ENCODE measurements at places on chromosomes 6 and 20.
A peak's percentile ranks its signal among the peaks of the same experiment; 100 is the strongest.

DNA sequence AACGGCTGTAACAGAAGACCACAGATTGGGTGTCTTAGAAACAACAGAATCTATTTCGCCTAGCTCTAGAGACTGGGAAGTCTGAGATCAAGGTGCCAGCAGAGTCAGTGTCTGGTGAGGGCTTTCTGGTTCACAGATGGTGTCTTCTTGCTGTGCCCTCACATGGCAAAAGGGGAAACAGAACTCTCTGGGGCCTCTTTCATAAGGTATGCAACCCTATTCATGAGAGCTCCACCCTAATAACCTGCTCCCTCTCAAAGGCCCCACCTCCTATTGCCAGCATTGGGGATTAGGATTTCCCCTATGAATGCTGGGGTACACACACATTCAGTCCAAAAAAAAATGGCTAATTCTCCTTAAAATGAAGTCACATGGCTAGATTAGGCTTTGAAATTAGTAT, 10.0 kb downstream of the TXNDC5 start:
- DNase-seq = no peak

DNA sequence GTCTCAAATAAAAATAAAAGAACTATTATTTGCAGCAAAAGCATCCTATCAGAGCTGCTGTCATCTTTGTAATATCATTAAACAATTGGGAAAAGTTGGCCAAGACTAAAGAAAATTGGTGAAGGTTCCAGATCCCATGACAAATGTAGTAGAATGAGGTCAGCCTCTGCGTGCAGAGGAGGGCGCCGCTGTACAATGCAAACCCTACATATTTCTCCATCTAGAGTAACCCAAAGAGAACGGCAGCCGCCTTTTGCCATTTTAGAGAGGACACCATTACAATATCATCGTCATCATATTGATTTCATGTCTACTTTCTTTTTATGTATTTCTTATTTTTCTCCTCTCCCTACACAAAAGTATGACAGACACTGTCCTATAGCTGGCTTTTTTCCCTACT, 59.5 kb downstream of the ZMYND8 start:
- no peak for DNase-seq

DNA sequence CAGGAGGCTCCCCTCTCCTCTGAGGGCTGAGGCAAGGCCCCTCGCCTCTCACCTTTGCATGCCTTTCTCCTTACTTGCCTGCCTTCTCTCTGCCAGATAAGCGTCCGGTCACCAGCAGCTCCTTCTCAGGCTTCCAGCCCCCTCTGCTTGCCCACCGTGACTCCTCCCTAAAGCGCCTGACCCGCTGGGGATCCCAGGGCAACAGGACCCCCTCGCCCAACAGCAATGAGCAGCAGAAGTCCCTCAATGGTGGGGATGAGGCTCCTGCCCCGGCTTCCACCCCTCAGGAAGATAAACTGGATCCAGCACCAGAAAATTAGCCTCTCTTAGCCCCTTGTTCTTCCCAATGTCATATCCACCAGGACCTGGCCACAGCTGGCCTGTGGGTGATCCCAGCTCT, 21.3 kb upstream of the PPARD start:
- DNase-seq = no peak

DNA sequence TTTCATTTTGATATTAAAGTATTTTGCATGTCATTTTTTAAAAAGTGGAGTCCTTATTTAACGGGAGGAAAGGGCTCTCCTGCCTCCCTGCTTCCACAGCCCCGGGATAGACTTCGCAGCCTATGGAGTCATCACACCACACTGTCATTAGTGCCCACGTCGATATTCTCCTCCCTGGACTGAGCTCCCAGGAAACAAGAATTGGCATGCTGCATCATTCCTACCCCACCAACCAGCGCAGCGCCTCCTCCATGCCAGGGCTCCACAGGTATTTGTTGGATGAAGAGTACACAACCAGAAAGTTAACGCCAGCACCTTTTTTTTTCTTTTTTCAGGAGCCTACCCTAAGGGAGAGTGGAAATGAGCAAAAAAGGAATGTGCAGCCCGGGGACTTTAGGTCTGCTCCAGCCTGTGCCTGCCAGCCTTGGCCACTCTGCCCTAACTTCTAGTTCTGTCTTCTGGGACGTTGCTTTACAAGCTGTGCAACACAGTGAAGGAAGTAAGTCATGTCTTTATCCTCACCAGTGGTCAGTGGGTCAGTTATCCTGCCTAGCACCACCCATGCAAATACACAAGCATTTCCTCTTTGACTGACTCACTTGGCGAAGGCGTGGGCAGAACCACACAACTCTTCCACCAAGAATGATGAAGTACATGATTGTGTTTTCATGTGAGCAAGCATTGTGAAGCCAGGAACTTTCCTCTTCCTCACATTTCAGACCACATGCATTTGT, 180.7 kb upstream of the UST start:
- DNase-seq = no peak

GRCh38 chr6:34813028-34813713, 21.3 kb downstream of the BLTP3A start:
- DNase-seq = no peak

DNA sequence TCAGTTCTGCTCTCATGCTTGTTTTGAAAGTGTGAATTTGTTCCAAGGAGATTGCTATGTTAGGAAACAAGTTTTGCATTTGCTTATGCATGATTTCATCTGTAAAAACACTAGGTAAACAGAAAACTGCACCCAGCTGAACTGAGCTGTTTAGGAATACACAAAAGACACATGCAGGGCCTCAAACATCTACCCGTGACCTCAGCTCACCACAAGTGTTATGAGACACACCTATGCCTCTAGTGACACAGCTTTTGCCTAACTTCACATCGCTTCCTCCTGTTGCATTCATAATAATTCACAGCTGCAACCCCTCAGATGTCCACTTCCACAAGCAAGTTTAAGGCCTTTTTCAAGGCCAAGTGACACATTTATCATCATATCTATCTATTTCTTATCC, 98.0 kb upstream of the SLC24A3 start:
- DNase-seq = peak; percentile 91

- DNase-seq = no peak
These were observed 10.9 kb downstream of the SPATS1 start for GRCh38 chr6:44353336-44353735.

DNA sequence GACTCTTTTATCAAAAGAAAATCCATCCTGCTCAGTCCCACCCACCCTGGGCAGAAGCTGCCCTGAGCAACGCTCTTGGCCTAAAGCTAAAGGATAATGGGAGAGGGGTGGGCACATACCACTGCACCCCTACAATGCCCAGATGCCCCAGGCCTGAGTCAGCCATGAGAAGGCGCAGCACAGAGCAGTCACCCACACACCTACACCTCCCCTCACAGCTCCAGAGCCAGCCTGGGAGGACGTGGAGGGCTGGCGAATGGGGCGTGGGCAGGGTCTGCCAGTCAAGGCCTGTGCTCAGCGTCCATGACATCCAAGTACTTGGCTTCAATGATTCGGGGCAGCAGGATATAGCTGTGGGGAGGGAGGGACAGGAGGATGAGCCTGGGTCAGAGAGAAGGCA, 11.5 kb downstream of the SLC4A11 start:
- no peak for DNase-seq

DNA sequence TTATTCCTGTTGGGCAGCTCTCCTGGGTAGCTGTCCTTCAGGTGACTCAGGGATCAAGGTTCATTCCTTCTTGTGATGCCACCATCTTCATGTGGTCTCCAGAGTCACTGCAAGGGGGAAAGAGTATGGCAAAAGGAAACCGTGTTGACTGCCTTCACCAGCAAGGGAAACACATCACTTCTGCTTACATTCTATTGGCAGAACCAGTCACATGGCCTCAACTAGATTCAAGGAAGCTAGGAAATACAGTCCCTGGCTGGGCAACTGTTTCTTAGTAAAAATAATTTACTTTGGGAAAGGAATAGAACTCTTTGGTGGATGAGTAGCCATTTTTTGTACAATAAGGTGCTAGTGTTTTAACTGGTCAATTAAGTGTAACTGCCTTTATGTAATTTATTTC, 5.3 kb downstream of the ANKRD6 start:
- no peak for DNase-seq

DNA sequence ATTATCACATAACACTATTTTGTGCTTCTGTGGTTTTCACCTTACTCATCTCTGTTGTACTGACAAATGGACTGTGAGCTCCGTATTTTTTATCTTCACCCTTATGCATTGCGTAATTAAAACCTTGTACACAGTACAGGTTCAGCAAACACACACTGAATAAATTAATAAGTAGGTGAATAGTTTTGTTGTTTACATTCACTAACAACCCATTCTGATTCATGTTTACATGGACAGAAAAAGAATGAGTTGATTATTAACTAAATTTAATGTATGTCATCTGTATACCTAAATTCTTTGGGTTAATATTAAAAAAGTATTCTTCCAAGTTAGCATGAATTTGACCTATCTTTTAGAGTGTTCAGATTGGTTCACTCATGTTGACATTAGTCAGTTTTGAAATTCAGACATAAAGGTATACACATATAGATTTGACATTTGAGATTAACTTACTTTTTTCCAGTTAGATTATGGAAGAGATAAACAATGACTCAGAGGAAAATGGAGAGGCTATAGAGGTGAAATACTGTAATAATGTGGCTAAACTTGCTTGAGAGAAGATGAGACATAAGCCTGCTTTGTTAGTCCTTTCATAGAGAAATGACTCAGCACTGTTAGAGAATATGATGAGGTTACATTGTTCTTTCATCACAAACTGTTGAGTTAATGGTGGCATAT, 541.7 kb upstream of the FLRT3 start:
- peak; percentile 13 for DNase-seq

GRCh38 chr20:50982363-50982762, 23.7 kb downstream of the MOCS3 start:
- peak; percentile 84 for DNase-seq

GRCh38 chr20:51628533-51629398, 86.2 kb upstream of the NFATC2 start:
- DNase-seq = no peak

DNA sequence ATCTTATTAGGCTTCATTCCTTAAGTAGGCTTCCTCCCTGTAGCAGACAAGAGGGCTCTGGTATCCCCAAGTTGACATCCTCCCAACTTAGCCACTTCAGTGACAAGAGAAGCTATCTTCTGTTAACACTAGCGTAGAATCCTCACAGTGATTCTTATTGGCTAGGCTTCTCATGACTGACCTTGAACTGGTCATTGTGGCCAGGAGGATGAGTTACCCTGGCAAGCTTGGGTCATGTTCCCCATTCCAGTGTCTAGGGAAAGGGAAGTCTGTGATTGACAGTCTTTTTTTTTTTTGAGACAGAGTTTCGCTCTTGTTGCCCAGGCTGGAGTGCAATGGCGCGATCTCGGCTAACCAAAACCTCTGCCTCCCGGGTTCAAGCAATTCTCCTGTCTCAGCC, 7.1 kb downstream of the CDKAL1 start:
- DNase-seq = no peak

GRCh38 chr6:115976321-115976870, 84.3 kb downstream of the FRK start:
- DNase-seq = no peak

GRCh38 chr20:63897978-63898561, 3.1 kb downstream of the DNAJC5 start:
- DNase-seq = no peak

DNA sequence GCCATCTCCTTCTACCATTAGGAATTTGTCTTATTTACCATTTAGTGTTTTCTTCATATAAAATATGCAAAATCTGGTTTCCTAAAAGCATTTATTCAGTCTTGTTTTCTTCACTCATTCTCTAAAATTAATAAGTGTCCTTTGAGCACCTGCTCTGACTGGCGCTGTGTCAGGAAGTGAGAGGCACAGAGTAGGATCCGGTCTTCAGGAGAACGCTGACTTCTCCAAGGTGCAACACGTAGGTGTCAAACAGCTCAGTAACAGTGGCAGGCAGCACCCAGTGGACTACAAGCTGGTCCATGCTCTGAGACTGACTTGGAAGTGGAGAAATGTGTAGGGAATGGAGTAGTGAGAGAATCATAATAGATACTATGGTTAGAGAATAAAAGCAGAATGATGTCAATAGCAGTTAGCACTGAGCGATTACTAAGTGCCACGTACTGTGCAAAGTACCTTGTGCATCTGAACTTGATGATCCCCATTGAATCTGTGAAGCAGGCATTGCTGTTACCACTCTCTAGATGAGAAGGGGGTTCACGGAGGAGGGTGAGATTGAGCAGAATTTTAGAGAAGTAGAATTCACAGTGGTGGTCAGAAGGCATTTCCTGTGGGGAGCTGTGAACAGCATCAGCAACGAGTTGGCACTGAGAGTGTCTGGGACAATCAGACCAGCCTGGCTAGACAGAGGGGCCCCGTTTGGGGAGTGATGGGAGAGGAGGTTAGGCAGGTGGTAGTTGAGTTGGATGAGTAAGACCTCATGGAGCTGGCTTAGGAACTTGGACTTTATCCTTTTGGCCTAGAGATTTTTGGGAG, 569.8 kb downstream of the QKI start:
- DNase-seq = no peak

- no peak for DNase-seq
These were observed 220.6 kb upstream of the UFL1 start for GRCh38 chr6:96301023-96301422.

DNA sequence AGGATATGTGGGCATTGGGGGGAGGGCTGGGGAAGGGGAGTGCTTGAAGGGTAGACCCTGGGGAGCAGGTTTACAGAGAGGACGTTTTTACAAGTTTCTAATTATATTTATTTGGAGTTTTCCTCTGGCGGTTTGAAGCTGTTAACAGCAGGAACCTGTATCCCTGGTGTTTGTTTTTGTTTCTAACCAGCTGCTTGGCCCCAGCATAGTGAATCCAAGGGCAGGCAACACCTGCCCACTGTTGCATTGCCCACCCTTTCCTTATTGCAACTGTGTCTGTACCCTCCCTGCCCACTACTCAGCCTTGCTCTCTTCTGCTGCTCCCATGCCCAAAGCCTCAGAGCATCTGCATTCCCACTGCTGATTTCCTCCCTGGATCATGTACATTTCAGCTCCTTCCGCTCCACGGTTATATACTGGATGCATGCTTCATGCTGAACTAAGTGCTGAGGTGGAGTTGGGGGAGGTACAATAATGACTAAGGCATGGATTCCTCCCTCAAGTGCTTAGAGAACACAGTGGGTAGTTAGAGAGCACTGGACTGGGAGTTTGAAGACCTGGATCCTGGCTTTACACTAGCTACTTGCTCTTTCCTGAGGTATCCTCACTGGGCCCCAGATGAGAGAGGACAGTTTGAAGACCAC, 6.0 kb downstream of the SCUBE3 start:
- peak; percentile 47 for DNase-seq

- DNase-seq = no peak
These were observed 92.4 kb upstream of the CD83 start for GRCh38 chr6:14025160-14025559.

GRCh38 chr6:150142670-150143515, at the start of gene PPP1R14C:
TSS of gene PPP1R14C (plus strand) at chr6:150143044. CDS start at chr6:150143193, 149 bp downstream.
- DNase-seq = peak; percentile 79

GRCh38 chr6:165484178-165484889, 174.9 kb upstream of the C6orf118 start:
- DNase-seq = no peak

- DNase-seq = peak; percentile 48
These were observed 320 bp downstream of the GSTA4 start for GRCh38 chr6:52994839-52995088.

GRCh38 chr6:56914798-56915658, 39.9 kb upstream of the BEND6 start:
- no peak for DNase-seq

All from NCI-H345 (cell line).